ENCODE measurements at places on chromosomes 6 and 20.
A peak's percentile ranks its signal among the peaks of the same experiment; 100 is the strongest.

GRCh38 chr20:8228315-8228714 is 96.2 kb downstream of the PLCB1 start:
- DNase-seq: no peak

GRCh38 chr20:44571362-44571988 is 10.9 kb upstream of the PKIG start:
- no peak for DNase-seq

- peak; percentile 51 for DNase-seq
Measured at GRCh38 chr20:59055302-59055701, 12.7 kb upstream of the PRELID3B start.

DNA sequence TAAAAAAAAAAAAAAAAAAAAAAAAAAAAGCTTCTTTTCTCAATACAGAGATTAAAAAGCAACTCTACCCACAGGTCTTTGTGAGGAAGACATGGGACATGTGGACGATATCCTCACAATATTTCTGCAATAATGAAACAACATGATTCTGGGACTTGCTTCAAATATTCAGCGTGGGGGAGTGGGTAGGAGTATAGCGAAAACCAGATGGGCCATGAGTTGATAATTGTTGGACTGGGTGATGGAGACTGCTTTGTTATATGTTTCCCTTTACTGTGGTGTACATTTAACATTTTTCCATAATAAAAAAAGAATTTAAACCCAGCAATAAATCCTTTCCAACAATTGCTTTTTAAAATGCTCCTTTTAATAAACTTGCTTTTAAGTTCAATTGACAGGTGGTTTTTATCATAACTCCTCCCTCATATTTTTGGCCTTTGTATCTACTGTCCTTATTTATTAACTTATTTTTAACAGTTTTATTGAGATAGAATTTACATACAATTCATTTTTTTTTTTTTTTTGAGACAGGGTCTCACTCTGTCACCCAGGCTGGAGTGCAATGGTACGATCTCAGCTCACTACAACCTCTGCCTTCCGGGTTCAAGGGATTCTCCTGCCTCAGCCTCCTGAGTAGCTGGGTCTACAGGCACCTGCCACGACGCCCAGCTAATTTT is 40.4 kb upstream of the ARFGEF2 start:
- DNase-seq: no peak

DNA sequence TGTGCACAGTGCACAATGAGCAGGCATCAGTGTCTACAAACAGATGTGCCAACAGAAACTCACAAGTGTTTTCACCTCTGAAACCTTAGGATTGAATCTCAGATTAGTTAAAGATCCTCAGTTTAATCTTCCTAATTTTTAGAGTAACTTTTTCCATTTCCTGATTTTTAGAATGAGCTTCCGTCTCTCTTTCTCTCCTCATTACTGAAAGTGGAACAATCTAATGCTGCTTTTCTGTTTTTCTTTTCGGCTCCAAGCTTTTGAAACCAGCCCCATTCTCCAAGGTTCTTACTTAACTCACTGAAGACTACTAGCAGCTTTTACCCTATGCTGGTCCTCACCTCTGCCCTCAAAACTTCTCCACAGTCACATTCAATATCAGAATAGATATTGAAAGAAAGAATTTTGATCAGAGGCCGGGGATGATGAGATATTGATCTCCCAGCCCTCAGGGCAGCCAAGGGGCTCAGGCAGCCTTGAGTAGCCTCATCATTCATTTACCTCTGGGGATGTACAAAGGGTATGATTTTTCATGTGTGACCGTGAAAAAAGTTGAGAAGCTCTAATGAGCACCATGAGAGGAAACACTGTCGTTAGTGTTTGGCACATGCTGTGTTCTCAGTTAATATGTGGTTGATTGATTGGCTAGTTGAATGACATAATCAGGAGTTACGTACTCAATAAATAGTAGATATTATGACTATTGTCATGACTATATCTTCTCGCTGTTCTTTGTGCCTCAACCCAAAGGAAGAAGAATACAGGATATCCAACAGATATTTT is 11.9 kb upstream of the STK38 start:
- no peak for DNase-seq

GRCh38 chr6:96002576-96002910 is 13.2 kb upstream of the FUT9 start:
- DNase-seq: no peak

GRCh38 chr20:31543966-31544598 is 29.8 kb downstream of the HM13 start:
- DNase-seq: peak; percentile 72

GRCh38 chr6:90715093-90715655 is 128.3 kb upstream of the MAP3K7 start:
- peak; percentile 72 for DNase-seq

DNA sequence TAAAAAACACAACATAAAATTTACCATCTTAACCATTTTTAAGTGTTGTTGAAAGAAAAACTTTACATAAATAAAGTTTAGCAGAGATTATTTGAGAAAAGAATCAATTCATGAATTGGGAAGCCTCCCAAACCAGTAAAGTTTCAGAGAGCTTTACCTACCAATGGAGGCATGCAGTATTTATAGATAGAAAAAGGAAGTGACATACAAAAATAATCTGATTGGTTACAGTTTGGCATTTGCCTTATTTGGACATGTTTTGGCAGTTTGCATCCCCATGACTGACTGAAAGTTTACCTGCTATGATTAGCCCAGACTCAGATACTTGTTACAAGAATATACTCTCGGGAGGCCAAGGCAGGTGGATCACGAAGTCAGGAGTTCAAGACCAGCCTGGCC is 3.7 kb upstream of the CMTR1 start:
- DNase-seq: no peak

DNA sequence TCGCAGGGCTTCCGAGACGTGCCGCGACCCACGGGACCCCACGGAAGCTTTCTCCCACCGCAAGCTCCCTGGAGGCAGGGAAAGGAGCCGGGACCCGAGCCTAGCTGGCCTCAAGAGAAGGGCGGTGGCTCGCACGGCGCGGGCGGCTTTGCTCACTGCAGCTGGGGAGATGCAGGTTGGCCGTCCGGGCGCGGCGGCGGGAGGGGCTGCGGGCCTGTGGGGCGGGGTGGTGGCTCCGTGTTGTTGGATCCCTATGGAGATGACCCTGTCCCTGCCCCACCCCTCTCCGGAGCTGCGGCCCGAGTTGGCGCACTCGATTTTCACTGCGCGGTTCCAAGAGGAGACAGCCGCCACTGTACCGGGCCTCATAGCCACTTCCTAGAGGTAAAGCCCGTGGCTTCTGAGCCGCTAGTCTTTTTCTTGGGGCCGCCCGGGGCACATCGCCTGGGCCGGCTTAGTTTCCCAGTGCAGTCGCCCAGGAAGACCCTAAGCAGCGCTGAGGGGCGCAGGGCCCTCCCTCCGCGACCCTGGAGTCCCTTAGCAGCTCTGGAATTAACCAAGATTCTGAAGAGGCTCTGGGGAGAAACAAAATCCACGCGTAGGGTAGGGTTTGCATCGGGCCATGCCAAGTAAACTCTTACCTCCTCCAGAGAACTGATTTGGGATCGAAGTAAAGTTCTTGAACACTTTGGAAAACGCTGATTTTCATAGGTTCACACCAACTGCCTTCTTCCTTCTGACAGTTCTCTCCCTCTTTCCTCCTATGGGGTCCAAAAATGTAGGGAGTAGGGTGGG is at the start of gene ECT2L:
Gene ECT2L, plus strand, starts transcription at position 279 of the 795 bp plus-strand sequence. CDS start 17,188 bp downstream, outside the sequence.
- DNase-seq: peak; percentile 49

DNA sequence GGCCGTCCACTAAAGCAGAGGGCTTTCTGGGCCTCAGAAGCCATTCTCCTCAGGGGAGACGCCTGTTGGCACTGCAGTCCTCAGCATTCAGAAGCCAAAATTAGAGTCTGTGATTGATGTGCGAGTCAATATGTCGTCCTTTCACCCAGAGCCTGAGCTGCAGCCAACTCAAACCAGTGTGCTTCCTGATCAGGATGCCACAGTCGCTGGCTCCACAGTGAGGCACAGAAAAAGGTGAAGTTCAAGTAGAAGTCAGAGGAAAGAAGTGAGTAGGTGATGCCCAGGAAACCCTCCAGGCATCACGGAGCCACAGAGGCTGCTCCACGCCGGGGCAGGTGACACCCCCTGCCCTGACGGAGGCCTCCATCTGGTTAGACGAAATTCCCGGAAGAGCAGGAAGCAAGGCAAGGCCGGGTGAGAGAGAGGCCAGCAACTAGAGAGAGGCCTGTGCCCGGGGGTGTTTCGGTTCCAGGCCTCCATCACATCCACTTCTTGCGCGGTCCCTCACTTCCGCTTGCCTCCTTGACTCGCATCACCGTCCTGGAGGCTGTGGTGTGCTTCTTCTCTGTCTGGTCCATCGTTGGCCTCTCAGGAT is 177.7 kb upstream of the SNX9 start:
- DNase-seq: no peak

GRCh38 chr20:48295445-48295903 is 510.2 kb upstream of the SULF2 start:
- peak; percentile 88 for DNase-seq

DNA sequence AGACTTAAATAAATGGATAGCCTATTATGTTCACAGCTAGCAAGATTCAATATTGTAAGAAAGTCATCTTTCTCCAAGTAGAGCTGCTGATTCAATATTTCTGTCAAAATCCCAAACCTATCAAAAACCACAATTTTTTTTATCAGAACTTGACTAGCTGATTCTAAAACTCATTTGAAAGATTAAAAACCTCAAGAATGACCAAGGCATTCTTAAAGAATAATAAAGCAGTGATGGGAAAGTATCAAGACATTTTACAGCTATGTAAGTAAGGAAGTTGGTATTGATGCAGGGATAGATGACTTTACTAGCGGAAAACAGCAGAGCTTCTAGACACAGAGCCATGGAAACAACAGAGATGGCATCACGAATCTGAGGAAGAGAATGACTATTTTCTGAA is 64.7 kb downstream of the SAMD3 start:
- no peak for DNase-seq

DNA sequence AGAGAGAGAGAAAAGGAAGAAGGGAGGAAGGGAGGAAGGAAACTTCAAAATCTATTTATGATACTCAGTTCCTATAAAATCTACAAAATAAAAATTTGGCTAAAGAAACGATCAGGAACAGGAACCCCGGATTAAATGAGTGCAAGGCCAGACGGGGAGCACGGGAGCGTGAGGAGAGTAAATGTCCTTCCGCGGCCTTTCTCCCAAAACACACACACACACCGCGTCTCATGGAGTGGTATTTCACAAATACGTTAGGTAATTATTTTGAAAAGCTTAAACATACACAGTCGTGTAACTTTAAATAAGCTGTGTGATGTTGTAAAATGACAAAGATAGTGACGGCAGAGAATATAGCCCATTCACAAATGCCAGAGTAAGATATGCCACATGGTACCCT is 125.7 kb upstream of the AFDN start:
- DNase-seq: no peak

- peak; percentile 94 for DNase-seq
Measured at GRCh38 chr6:83071707-83072106, 4.2 kb downstream of the DOP1A start.

DNA sequence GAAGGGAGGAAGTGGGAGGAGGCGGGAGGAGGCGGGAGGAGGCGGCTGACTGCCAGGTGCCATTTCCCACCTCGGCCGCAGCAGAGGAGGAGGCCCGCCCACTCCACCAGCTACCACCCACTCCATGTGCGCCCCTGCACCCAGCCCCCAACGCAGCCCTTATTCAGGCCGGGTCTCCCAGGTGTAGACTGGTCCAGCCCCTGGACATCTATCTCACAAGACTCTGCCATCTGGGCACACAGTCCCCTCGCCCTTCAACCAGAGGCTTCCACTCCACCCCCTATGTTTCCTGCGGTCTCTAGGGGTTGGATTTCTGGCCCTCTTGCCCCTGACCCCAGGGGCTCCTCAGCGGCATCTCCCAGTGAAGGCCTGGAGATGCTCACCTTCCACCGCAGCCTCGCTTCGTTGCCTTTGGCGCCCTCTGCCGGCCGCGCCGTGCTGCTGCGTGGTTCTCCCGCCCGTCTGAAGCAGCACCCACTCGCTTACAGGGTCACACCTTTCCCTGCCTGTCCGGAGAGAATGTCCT is 32.6 kb upstream of the FAM83D start:
- DNase-seq: peak; percentile 23

GRCh38 chr6:137185290-137185689 is 11.8 kb upstream of the IL22RA2 start:
- DNase-seq: no peak

DNA sequence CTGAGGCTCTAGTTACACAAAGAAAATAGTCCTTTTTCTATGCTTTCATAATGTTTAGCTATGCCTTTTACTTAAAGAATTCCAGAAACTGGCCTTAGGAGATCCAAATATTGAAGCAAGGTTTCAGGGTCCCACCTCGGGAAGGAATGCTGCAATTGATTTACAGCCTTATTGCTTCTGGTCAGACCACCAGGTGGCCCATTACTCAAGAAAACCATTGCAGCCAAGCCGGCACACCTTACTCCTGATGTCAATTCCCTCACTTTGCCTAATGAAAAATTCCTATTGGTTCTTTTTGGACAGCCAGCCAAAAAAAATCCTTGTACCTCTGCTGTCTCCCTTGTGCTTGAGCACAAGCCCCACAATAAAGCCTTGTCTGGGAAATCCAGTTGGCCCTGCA is 173.9 kb downstream of the LMBRD1 start:
- DNase-seq: no peak

DNA sequence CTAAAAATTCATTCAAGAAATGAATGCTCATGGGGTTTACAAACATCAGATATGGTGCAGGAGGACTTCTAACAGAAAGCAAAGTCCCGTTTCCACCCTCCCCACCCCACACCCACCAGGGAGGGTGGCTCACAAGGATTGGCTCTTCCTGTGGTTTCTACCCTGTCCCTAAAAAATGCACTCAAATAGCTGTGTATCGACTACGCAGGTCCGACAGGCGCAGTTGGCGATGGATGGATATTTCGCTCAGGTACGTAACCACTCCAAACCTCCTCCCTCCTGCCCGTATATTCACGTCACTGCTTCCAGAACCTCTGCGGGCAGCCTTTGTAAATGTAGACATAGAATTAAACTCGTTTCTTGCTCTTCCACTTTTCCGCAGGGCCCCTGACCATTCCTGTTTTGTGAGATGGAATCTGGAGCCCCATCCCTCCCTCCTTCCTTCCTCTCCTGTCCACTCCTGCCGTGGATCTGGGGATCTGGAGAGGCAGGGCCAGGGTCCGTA is 264.3 kb downstream of the BMP7 start:
- DNase-seq: no peak

- no peak for DNase-seq
Measured at GRCh38 chr6:142843361-142843760, 101.6 kb downstream of the HIVEP2 start.

- peak; percentile 59 for DNase-seq
Measured at GRCh38 chr6:2734488-2735166, 16.1 kb downstream of the MYLK4 start.

- DNase-seq: no peak
Measured at GRCh38 chr20:56773749-56774148, 144.6 kb downstream of the TFAP2C start.

- no peak for DNase-seq
Measured at GRCh38 chr6:85050149-85050548, 285.8 kb upstream of the TBX18 start.

DNA sequence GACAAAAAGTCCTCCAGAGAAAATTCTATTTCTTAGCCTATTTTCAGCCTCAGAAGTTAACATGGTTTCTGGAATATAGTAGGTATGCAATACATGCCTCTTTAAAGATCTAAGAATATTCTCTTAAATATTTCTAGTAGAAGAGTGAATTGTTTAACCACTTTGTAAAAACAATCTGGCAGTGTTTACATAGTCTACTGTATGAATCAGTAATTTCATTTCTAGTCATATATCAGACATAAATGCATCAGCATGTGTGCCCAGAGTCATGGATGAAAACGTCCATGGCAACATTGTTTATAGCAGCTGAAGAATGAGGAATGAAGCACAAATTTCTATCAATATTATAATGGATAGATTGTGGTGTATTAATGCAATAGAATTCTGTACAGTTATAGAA is 124.9 kb downstream of the NKAIN2 start:
- DNase-seq: peak; percentile 12

GRCh38 chr20:53201588-53201987 is 229.4 kb downstream of the TSHZ2 start:
- no peak for DNase-seq
